ENCODE measurements at places on chromosomes 2 and 18. TPM values are rescaled to one million over a fixed set of nuclear protein-coding genes. Genes with fewer than 3 reads are reported as not detected.

The SH2D6 gene
- not detected for total RNA-seq

The TWIST2 gene
- 6.8 TPM for total RNA-seq

The LRP1B gene
- total RNA-seq: 2.6 TPM

The TMEM198 gene
- 2.1 TPM for total RNA-seq

The FSHR gene
- total RNA-seq: 0.52 TPM

The ZBTB7C gene
- 2.6 TPM for total RNA-seq

The PRKAG3 gene
- total RNA-seq: 9.9 TPM

The PAIP2B gene
- total RNA-seq: 5.7 TPM

The REG1B gene
- total RNA-seq: not detected

The VAMP5 gene
- 17.7 TPM for total RNA-seq

The DUSP2 gene
- 4.2 TPM for total RNA-seq

The MC4R gene
- 0.52 TPM for total RNA-seq

The MYO7B gene
- total RNA-seq: 1.0 TPM

The GLI2 gene
- 3.1 TPM for total RNA-seq

The LOXL3 gene
- 8.4 TPM for total RNA-seq

The CPO gene
- not detected for total RNA-seq

The NT5DC4 gene
- total RNA-seq: not detected

The KANSL1L gene
- total RNA-seq: 88.2 TPM

The COX7A2L gene
- total RNA-seq: 180 TPM

The SCN9A gene
- 14.1 TPM for total RNA-seq

The MCEE gene
- total RNA-seq: 15.7 TPM

The MYO3B gene
- under 0.01 TPM for total RNA-seq

The XDH gene
- not detected for total RNA-seq

The SIX3 gene
- total RNA-seq: not detected

The LIMS4 gene
- total RNA-seq: 1.0 TPM

The AGFG1 gene
- 20.9 TPM for total RNA-seq

The FTCDNL1 gene
- total RNA-seq: 1.0 TPM

The SPHKAP gene
- total RNA-seq: 49.6 TPM

The MC2R gene
- not detected for total RNA-seq

The CCDC141 gene
- 61.6 TPM for total RNA-seq

The EML6 gene
- total RNA-seq: 10.4 TPM

The ABCG8 gene
- total RNA-seq: under 0.01 TPM

The REG3A gene
- total RNA-seq: not detected
